Stimulated activated CD8-positive, alpha-beta memory T cell treated with anti-CD3 and anti-CD28 coated beads, Interleukin-12 subunit alpha, Interleukin-12 subunit beta, amount 100 ng/mL, for 4 hours (primary cell): ENCODE measurements at places on chromosomes 1 and 21.

- no peak for DNase-seq
These were observed 704 bp upstream of the TOMM40L start for GRCh38 chr1:161225178-161225533.

DNA sequence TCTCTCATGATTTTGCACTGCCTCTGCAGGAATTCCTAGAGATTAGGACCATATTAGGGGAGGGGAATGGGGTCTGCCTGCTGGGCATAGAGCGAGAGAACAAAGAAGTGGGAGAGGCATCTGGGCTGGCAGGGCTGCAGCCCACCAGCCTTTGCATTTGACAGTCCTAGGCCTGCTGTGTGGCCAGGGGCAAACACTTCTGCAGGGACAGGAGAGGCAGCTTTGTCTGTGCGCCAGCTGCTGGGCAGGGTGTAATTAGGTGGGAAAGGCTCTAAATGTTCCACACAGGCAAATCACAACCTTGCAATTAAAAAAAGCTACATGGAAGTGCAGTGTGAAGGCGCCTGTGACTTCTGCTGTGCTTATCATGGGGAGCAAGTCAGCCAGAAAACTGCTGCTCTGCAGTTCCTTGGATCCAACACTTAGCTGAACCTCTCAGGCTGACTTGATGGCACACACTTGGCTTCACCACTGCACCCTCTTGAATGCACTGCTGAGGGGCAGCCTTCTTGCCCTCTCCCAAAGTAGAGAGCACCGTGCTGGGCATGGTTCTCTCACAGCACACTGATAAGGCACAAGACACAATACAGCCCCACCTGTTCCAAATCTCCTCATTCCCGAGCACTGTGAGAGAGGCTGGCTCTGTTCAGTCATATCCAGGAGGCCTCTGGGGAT, 73.6 kb upstream of the TLR5 start:
- no peak for DNase-seq

DNA sequence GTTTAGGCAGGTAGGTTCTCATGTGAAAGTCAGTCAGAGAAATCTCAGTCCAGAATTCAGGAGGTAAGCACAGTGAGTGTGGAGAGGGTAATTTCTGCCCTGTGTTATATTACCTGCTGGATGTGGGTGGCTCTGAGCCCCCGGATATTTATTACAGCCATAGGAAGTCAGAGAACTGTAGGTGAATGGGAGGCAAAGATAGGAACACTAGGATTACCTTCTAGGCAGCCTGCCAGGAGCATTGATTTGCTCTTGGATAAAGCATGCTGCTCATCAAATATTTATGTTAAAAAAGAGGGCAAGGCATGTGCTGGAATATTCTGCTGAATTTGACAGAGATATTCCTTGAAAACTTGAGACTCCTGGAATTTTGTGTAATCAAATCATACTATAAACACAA, 8.5 kb downstream of the GNG12 start:
- no peak for DNase-seq

- DNase-seq, result no peak
These were observed 454.6 kb upstream of the RUNX1 start for GRCh38 chr21:35503671-35504070.

DNA sequence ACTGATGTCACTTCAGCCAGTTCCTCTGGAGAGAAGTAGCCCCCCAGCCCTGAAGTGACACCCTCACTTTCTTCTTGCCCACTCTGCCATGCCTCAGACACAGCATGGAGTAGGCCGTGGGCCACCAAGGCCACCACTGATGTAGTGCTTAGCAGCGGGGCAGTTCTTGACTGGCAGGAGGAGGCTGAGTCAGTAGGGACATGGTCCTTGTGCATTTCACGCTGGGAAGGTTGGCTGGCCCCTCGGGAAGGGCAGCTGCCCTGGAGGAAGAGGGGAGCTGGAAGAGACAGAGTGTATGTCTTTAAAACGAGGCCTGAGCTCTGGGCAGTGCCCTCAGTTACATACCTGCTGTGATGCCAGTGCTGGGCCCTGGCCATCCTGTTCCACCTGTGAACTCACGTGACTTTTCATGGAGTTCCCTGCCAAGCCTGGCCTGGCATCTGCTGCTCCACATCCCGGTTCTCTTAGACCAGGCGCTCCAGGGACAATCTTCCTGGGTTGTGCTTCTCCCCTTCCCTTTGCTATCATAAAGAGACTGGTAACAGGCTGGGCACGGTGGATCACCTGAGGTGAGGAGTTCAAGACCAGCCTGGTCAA, 158.6 kb upstream of the TMEM51 start:
- DNase-seq, result no peak

DNA sequence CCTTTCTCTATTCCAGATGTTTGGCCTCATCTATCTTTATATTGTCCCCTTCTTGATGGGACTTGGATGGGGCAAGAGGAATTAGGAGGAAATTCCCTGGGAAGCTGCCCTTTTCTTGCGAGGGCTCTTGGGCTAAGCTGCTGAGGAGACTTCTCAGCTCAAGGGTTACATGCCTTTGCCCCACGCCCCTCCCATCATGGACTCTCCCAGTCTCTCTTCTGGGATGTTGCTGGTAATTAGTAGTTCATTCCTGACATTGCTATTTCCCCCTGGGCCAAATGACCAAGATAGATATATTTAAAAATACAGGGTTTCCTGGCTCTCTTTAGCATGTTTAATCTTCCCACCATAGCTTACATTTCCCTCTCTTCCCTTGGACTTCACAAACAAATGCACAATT, 90.6 kb upstream of the RALGPS2 start:
- no peak for DNase-seq

- no peak for DNase-seq
These were observed 51.5 kb downstream of the TOMM20 start for GRCh38 chr1:235077163-235077540.

GRCh38 chr1:94727846-94728715, 92.1 kb upstream of the SLC44A3 start:
- no peak for DNase-seq

DNA sequence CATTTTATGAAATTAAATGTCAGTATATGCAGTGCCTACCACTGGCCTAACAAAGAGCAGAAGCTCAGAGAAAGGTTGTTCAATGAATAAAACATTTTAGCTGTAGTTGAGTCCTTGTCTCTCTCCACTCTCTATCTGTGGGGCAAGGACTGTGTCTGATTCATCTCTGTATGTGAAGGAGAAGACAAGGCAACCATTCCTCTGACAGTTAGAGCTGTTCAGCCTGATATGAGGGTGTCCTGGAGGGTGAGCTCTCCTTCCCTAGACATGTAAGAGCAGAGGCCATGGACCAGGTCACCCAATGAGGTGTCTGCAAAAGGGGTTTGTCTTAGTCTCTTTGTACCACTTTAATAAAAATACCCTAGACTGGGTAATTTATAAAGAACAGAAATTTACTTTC, 4.5 kb upstream of the PDZK1IP1 start:
- DNase-seq, result no peak

DNA sequence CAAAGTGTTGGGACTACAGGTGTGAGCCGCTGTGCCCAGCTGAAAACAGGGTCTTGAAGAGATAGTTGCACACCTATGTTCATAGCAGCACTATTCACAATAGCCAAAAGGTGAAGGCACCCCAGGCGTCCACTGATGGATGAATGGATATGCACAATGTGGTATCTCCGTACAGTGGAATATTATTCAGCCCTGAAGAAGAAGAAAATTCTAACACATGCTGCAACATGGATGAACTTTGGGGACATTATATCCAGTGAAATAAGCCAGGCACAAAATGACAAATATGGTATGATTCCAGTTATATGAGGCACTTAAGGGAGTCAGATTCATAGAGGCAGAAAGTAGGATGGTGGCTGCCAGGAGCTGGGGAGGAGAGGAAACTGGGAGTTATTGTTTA, 137.6 kb upstream of the WNT4 start:
- DNase-seq, result no peak

GRCh38 chr1:188551176-188551575, 1722.4 kb downstream of the PLA2G4A start:
- no peak for DNase-seq

- DNase-seq, result peak; percentile 53
These were observed 77.9 kb downstream of the ADARB1 start for GRCh38 chr21:45152265-45152746.

- no peak for DNase-seq
These were observed 20.6 kb downstream of the ABCD3 start for GRCh38 chr1:94438692-94439276.

DNA sequence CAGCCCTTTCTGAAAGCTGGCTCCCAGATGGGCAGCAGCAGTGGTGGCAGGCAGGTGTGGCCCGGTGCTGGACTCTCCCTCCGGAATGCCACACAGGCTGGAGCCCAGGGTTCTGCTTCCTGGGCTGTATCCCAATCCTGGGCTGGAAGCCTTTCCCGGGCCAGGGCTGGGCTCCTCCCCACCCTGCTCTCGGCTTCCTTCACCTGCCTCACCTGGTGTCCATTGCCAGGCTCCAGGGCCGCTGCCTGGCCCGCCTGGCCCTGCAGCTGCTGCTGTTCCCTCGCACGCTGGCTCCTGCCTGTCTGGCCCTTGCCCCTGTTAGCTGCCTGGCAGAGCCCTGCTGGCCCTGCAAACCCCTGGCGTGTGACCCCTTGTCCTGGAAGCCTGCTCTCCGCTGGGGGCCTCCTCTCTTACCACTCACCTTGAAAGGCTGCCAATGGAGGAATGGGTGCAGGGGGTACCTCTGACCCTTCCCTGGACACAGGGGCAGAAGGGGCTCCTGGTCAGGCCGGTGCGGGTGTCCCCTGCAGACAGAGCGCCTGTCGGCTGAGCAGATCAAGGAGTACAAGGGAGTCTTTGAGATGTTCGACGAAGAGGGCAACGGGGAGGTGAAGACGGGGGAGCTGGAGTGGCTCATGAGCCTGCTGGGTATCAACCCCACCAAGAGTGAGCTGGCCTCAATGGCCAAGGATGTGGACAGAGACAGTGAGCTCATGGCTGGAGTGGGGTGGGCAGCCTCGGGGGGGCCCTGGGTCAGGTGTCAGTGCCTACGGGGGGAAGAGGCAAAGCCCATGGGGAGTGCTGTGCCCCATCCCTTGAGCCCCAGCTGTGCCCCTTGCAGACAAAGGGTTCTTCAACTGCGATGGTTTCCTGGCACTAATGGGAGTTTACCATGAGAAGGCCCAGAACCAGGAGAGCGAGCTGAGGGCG, 1.1 kb downstream of the CALML6 start:
- DNase-seq, result no peak

DNA sequence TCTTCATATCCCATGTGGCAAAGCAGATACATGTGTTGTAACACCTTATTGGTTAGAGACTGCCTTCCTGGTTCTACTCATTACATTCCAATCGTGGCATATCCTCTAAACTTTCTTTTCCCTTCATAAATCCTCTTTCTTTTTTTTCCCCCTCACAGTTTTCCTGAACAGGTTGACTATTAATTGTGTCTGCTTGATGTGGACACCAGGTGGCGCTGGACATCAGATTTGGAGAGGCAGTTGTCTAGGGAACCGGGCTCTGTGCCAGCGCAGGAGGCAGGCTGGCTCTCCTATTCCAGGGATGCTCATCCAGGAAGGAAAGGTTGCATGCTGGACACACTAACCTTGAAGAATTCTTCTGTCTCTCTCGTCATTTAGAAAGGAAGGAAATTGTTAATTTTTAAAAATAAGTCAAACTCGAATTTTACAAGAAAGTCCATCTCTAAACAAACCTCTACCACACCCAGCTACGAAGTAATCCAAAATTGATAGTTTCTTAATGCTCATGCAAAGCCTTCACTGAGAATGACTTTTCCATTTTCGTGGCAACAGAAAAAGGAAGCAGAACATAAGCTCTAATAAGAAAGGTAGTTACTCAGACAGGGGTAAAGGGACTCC, 59.4 kb upstream of the ASB17 start:
- peak; percentile 28 for DNase-seq

DNA sequence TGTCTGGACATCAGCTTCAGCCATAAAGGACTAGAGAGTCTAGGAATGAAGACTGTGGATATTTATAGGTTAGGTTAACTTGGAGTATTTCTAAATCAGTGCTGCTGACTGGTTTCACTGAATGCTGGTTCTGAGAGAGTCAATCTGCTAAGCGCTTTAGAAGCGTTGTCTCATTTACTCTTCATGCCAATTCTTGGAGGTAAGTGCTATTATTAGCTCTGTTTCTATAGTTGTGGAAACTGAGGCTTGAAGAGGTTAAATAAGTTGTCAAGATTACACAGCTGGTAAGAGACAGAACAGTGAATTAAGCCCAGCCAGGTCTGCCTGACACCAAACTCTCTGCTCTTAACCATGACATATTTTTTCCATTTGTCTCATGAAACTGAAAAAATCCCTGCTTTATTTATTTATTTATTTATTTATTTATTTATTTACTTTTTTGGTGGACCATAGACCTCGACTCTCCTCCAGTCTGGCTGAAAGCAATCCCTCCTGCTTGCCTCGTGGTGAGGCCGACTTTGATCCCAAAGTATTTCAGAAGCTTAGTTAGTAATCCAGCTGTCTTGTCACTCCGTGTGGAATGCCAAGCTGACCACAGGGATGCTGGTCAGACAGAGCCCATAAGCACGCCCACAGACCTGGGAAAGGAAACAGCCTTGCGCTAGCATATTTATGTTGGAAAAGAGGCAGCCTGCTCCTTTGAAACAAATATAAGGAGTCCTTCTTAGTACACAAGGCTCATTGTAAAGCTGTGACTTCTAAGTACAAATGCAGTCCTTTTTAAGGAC, 16.9 kb downstream of the NTMT2 start:
- no peak for DNase-seq

GRCh38 chr21:29490016-29490415, 191.3 kb downstream of the BACH1 start:
- DNase-seq, result no peak

- no peak for DNase-seq
These were observed 5.8 kb downstream of the IGSF9 start for GRCh38 chr1:159939678-159940002.

DNA sequence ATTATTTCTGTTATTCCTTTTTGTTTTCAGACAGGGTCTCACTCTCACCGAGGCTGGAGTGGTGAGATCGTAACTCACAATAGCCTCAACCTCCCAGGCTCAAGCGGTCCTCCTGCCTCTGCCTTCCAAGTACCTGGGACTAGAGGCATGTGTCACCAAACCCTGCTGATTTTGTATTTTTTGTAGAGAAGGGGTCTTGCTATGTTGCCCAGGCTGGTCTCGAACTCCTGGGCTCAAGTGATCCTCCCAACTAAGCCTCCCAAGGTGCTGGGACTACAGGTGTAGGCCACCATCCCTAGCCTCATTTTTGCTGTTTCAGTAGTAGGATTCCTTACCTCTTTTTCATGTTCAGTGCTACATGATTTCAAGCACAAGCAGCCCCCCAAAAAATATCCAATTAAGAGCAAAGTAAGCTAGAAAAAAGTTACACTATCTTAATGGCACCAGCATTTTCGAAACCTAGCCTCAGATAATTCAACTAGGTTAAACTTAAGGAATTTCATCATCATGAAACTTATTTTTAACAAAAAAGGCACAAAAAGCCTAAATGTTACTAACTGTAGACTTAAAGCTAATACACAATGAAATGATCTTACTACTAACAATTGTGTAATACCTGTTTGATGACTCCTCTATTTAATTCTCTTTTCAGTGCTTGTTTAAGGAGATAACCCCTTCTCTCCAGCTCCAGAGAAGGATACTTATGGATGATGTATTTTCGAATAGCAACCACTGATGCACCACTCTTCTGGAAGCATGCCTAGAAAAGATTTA, 16.6 kb downstream of the HP1BP3 start:
- DNase-seq, result no peak

- no peak for DNase-seq
These were observed 17.2 kb downstream of the NFYC start for GRCh38 chr1:40708750-40709099.
